ENCODE measurements at places on chromosomes 11 and 22.
A peak's percentile ranks its signal among the peaks of the same experiment; 100 is the strongest.

DNA sequence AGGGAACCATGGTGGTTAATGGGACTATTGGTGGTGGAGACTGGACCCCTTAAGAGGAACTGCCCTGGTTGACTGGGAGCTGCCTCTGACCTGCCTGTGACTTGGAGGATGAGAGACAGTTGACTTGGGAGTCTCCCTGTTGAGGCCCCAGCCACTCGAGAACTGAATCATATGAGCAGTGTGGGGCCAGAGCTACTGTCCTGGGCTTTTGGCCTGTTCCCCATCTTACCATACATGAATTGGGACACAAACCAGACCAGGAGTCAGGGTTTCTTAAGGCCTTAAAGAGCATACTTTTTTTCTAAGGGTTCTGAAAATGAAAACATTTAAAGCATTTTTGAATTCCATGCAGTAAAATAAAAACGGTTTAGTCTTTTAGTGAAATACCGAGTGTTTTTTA lies 92.8 kb downstream of the TEAD1 start:
- DNase-seq, result no peak

DNA sequence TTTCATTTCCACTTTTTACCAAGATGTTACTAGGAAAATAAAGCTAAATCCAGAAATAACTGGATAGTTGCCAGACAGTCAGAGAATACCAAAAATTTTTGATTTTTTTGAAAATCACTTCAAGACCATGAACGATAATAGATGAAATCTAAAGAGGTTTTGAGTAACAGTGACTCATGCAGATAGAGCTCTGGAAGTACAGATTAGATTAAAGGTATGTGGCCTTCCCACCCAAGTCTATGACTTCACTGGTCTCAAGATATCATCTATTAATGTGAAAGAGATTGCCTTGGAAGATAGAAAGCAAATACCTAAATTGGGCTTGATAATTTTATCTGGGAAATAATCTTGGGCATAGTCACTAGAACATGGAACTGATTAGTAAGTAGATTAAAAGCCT lies 415.9 kb downstream of the METTL15 start:
- no peak for DNase-seq

DNA sequence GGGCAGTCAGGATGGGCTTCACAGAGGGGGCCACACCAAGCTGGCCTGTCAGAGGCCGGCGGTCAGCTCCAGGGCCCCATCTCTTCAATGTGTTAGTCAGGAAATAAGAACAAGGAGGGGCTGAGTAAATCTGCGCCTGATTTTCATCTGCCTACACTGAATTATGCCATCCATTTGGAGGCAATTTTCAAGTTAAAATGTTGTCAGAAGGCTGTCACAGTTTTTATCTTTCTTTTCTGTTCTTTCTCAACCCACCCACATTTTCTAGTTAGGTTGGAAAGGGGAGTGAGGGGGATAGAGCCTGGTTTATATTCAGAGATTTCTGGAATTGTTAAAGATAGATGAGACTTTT lies 18.8 kb downstream of the ADORA2A start:
- no peak for DNase-seq

- DNase-seq, result peak; percentile 35
These were observed 4.5 kb downstream of the SHISA8 start for GRCh38 chr22:41910050-41911000.

- DNase-seq, result no peak
These were observed 69.5 kb downstream of the ADM start for GRCh38 chr11:10374386-10374785.

Measured in activated naive CD8-positive, alpha-beta T cell treated with anti-CD3 and anti-CD28 coated beads, Interleukin-2, amount 50 U/mL, for 24 hours (primary cell).